ENCODE measurements at places on chromosomes 6 and 20.

DNA sequence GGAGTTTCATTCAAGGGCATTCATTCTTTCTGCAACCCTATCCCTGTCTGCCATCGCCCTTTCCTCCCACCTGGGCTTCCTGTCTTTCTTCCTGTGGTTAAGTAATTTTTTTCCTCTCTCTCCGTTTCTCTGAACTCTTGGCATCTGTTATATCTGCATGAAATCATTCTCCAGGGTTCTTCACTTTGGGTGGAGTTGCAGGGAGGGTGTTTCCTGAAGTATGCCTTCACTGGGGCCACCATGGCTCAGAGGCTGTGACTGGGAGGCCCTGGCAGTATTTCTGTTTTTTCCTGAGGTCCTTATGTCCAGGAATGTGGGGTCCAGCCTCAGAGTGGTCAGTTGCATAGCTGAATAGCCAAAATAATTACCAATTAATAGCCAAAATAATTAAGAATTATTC is 137.2 kb downstream of the SLC35F1 start:
- DNase-seq = no peak

DNA sequence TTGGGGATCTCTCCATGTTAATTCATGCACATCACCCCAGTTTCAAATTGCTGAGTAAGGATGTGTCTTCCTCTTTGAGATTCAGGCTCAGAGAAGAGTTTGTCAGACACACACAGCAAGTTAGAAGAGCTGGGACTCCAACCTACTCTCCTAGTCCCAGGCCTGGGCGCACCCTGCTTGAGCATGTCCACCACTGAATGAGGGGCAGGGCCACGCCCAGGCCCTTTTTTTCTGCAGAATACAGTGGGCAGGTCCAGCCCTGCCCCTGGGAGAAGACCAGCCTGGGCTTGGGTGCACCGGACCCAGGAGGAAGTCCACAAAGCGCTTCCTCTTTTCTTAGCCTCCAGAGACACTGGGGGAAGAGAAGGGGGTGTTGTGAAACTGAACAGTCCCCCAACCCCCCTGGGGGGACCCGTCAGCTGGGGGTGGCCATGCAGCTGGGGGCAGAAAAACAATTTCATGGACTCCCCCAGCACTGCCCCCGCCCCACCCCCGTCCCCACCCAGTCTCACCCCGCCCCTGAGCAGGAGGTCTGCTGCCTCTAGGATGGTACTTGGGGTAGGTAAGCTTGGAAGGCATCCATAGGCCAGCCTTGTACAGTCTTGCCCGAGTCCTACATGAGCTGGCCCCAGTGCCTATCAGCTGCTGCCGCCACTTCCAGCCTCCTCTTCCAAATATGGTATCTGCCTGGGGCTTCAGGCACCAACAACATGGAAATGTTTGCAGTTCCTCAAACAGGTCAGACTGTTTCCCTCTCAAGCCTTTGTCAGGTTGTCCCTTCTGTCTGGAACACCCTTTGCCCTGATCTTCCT is 11.7 kb upstream of the HCK start:
- peak; percentile 96 for DNase-seq

GRCh38 chr20:15637950-15638754 is 935.1 kb downstream of the KIF16B start:
- DNase-seq = no peak

DNA sequence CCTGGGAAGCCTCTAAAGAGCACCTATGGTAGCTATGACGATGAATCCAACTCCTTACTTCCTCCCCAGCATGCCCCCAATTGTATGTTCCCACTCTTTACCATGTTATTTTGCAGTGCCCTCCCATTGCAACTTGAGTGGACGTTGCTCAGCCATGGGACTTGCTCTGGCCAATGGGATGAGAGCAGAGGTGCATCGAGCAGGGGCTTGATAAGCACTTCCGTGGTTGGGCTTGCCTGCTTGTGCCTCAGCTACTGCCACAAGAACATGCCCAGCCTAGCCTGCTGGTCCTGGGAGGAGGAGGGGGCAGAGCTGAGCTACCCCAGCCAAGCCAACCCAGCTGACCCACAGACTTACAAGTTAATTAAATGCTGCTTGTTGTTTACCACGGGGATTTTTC is 71.1 kb upstream of the CTNNBL1 start:
- DNase-seq = no peak

GRCh38 chr6:132153221-132153898 is 202.2 kb upstream of the CCN2 start:
- no peak for DNase-seq

GRCh38 chr6:118584911-118585310 is 36.8 kb downstream of the PLN start:
- DNase-seq = no peak

- DNase-seq = no peak
Measured at GRCh38 chr20:56716806-56717205, 87.7 kb downstream of the TFAP2C start.
